ENCODE measurements at places on chromosomes 2 and 18.
A peak's percentile ranks its signal among the peaks of the same experiment; 100 is the strongest.

- no peak for DNase-seq
These were observed 130.7 kb downstream of the ANKRD44 start for GRCh38 chr2:197179744-197180498.

DNA sequence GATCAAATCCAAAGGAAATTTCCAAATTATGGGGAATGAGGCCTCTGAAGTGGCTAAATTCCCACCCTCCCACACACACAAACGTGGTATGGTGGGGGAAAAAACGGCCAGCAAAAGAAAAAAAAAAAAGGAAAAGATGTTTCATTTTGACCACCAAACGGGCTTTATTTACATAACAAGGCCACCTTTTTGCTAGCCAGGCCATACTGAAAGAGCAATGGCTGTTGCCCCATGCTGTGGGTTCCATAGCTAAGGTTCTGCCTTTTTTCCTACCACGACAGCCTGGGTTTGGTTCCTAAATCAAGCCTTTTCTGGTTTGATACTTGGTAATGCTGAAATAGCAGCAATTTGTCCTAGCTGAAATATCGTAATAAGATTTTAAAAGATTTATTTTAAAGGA lies 14.0 kb upstream of the IL1B start:
- no peak for DNase-seq

GRCh38 chr18:35519148-35519899 lies 21.6 kb upstream of the INO80C start:
- DNase-seq, result no peak

GRCh38 chr2:77387324-77387723 lies 134.9 kb downstream of the LRRTM4 start:
- DNase-seq, result no peak

- no peak for DNase-seq
These were observed 115.9 kb downstream of the HAUS1 start for GRCh38 chr18:46220116-46220515.

- DNase-seq, result no peak
These were observed 127.2 kb downstream of the FAM161A start for GRCh38 chr2:61726456-61727209.

DNA sequence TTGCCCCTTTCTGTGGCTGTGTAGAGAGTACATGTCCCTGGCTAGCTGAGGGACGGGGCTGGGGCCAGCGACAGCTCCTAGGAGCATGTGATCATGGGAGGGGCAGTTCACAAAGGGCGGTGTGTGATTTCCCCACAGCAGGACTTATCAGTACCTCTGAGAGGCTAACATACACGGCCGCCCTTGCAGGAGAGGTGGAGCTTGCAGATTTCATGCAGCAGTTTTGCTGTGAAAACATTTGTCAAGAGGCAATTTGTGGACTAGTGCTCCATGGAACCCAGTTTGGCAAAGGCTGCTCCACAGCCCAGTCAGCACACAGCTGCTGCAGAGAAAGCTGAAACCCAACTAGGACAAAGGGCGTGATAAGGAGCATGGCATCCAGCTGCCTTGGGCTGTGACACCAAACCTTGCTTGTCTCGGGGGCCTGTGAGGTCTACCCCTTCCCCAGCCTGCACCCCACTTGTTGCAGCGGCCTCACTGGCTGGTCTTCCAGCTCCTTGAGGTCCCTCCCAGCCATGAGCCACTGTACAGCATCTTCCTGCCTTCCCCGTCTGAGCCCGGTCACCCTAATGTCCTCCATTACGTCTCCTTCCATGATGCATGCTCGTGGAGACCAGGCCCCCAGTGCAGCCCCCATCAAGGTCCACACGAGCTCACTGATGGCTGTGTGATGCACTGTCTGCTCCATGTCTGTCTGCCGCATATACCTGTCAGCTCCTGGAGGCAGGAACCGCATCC lies 121.4 kb upstream of the HDAC4 start:
- DNase-seq, result no peak

GRCh38 chr2:218391202-218391601 lies 8.5 kb upstream of the CTDSP1 start:
- DNase-seq, result no peak

DNA sequence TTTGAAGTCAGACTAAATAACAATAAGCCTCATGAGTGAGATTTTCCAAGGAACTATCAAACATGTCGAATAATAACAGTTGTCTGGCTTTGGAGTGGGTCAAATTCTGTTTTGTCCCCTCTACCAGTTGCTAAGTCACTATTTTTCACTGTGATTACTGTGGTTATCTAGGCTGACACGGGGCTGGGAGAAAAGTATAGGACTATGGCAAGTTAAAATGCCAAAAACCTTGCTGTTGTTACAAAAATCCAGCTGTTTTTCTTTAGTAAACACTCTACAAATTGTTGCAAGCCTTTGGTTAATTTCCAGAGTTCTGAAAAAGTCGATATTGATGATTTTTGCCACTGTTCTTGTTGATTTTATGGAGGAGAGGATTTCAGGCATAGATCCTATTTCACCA lies 1.5 kb downstream of the CFAP210 start:
- DNase-seq, result no peak

GRCh38 chr2:205471776-205472175 lies 210.5 kb upstream of the NRP2 start:
- no peak for DNase-seq

- DNase-seq, result no peak
These were observed 8.4 kb upstream of the POU3F3 start for GRCh38 chr2:104845552-104845931.

GRCh38 chr2:112187805-112188596 lies 49.8 kb downstream of the FBLN7 start:
- DNase-seq, result peak; percentile 66

DNA sequence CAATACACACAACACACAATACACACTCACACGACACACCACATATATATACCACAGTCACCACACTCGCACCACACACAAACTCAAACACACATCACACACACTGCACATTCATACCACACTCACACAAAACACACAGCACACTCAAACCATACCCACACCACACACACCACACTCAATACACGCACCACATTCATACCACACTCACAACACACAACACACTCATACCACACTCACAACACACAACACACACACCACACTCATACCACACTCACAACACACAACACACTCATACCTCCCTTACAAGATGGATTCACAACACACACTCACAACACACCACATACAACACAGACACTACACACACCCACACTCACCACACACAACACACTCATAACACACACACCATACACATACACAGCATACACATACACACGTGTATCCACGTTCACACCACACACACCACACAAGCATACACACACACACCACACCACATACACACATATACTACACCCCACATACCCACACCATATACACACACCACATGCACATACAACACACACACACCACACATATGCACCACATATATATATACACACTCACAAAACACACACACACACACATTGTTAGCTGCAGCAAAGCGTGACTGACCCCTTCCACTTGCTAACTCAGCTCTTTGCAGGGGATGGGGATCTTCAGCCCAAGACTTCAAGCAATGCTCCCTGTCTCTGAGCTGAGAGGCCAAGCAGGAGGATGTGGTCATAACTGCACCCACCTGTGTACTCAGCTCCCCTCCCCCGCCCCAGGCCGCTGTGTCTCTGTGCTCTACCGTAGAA lies 59.0 kb downstream of the SDC1 start:
- DNase-seq, result no peak

DNA sequence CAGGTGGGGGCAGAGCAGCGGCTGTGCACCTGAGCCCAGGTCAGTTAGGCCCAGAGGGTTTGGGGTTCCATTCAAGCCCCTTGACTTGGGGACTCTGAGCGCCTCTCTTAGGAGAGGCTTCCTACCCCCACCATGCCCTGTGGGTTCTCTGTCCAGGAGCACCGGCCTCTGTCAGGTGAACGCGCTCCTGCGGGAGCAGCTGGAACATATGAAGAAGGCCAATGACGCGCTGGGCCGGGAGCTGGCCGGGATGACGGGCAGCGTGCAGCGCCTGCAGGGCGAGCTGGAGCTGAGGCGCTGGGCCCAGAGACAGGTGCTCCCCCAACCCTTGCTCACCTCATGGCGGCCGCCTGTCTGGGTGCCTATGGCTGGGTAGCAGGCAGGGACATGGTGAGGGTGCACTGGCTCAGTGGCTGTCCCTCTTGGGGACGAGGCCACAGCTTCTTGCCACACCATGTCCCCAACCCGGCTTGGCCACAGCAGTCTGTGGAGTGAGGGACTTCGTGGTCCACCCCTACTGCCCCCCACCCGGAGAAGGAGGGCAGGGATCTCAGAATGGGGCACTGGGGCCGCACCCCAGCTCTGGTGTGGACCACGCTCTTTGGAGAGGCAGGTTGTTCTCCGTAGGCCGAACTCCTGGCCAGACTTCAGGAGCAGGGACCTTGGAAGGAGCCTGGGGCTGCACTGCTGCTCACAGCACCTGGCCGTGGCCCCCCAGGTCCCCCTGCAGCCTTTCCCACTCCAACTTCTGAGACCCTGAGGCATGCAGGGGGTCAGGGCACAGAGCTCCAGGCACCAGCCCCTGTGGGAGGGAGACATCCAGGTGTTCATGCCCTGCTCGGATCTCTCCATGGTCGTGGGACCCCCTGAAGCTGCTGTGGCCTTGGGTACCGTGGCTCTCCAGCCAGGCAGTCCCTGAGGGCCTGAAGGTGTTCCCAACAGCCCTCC lies 19.7 kb downstream of the CROCC2 start:
- no peak for DNase-seq

DNA sequence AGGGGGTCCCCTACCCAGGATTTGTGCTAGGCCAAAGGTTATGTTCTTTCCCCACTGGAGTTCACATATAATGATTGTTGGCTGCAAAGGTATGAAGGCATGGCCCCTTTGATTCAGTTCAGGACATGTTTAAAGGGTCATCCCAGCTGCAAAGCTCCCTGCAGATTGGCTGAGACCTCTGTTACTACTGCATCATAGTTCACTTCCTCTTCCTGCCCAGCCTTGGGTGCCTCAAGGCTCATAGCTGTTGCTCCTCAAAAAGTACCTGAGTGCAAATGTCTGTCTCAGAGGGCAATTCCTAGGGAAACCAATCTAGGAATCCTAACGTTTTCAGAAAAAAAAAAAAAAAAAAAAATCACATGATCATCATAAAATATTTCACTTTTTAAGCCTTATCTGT lies 125.1 kb downstream of the ATL2 start:
- DNase-seq, result no peak

DNA sequence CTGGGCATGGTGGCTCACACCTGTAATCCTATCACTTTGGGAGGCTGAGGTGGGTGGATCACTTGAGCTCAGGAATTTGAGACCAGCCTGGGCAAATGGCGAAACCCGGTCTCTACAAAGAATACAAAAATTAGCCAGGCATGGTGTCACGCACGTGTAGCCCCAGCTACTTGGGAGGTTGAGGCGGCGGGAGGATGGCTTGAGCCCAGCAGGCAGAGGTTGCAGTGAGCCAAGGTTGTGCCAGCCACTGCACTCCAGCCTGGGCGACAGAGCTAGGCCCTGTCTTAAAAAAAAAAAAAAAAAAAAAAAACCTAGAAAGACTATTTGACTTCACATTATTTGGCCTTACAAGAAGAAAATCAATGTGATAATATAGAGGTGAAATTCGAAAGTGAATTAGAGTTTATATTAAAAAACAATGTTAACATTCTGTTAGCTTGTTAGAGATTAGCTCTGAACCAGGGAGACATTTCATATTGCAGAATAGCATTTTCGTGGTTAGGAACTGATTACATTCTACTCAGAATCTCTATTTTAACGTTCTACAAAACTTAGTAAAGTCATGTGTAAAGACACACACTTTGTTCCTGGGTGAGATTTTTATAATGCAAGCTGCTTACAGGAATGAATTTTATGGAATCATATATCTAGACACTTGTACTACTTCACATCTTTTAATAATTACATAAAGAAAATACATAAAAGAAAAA lies 120.5 kb downstream of the THADA start:
- DNase-seq, result no peak

- no peak for DNase-seq
These were observed 949.8 kb upstream of the LRATD1 start for GRCh38 chr2:13682540-13683272.

DNA sequence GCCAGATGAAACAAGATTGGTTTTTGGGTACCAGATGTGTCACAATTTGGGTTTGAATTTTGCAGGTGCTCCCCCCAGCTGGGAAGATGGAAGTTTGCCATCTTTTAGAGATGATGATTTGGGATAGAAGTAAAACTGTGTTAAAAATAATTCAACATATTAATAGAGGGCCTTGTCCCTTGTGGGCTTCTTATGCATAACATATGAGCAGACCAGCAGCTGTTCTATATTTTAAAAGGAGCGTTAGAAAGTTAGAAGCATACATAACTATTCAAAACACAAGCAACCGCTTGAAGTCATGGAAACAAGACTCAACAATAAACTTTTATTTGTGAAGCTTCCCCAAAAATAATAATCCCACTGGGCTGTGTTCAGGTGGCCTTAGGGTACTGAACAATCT lies 62.8 kb downstream of the EFEMP1 start:
- DNase-seq, result no peak

GRCh38 chr2:100766806-100767205 lies 53.1 kb upstream of the NPAS2 start:
- no peak for DNase-seq

- DNase-seq, result no peak
These were observed 8.6 kb upstream of the PLEKHM3 start for GRCh38 chr2:208033701-208034502.

GRCh38 chr2:195819276-195819675 lies 162.2 kb downstream of the SLC39A10 start:
- no peak for DNase-seq

GRCh38 chr2:11812466-11813248 lies 66.2 kb downstream of the LPIN1 start:
- DNase-seq, result no peak

- DNase-seq, result no peak
These were observed 250.2 kb upstream of the RAB12 start for GRCh38 chr18:8359076-8359475.

GRCh38 chr2:26017464-26018183 lies 16.3 kb upstream of the RAB10 start:
- DNase-seq, result no peak

GRCh38 chr2:197121255-197121654 lies 189.3 kb downstream of the ANKRD44 start:
- no peak for DNase-seq

DNA sequence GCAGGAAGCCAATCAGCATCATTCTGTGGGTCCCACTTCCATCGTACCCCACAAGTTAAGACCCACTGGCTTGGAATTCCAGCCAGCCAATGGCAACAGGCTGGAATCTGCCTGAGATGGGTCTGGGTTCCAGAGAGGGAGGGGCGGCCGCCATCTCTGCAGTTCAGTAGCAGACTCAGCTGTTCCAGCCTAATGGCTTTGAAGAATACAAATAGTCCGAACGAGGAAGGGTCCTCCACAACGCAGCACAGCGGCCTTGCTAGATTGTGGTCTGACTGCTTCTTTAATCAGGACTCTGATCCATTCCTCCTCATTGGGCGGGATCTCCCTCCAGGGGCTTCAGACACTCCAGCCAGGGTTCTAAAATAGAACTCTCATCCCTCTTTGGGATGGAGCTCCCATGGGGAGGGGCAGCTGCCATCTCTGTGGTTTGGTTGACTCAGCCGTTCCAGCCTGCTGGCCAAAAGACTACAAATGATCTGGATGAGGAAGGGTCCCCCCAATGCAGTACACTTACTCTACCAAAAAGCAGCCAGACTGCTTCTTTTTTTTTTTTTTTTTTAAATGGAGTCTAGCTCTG lies 42.7 kb upstream of the PAIP2B start:
- no peak for DNase-seq
